ENCODE measurements at places on chromosomes 2 and 18. TPM values are rescaled to one million over a fixed set of nuclear protein-coding genes. Genes with fewer than 3 reads are reported as not detected.

GRCh38 chr2:137367361-137367760, 596.9 kb upstream of the HNMT start:
- no peak for DNase-seq

- no peak for DNase-seq
Observed at GRCh38 chr2:223235986-223236385, 184.0 kb downstream of the KCNE4 start.

- DNase-seq, result peak; percentile 83
Observed at GRCh38 chr2:72145289-72145657, 2.4 kb downstream of the CYP26B1 start.

DNA sequence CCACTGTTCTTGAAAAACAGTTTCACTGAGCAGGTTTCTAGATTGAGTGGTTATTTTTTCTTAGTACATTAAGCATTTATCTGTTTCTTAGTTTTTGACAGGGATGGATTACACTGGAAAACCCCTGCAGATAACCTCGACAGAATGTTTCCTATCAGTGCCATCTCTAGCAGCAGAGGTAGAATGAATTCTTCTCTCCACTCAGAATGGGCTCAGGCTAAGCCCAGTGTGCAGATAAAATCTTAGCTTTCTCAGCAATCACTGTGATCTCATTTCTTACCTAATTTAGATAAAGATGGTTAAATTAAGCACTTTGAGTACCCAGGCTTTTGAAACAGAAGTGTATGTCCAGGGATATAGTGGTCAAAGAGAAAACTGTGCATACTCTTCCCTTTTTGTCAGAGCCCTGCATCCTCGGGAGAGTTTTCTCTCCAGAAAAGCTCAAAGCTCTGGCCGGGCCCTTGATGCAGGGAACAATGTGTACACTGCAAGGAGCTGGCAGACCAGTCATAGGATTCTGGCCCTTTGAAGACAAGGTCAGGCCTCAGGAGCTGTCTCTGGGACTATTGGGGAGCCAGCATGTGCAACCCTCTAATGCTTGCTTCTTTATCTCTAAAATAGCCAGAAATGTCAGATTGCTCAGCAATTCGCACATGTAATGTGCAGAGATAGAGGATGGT, 10.6 kb upstream of the AKAIN1 start:
- DNase-seq, result no peak

- DNase-seq, result no peak
Observed at GRCh38 chr2:45844796-45845457, 193.5 kb downstream of the PRKCE start.

The LCT gene
- polyA plus RNA-seq, result not detected

All from muscle of arm (tissue), 14 donors.